ENCODE measurements at places on chromosomes 5 and 9. TPM values are rescaled to one million over a fixed set of nuclear protein-coding genes. Genes with fewer than 3 reads are reported as not detected.

GRCh38 chr9:89477811-89478630, 19.9 kb downstream of the SEMA4D start:
- DNase-seq: no peak

DNA sequence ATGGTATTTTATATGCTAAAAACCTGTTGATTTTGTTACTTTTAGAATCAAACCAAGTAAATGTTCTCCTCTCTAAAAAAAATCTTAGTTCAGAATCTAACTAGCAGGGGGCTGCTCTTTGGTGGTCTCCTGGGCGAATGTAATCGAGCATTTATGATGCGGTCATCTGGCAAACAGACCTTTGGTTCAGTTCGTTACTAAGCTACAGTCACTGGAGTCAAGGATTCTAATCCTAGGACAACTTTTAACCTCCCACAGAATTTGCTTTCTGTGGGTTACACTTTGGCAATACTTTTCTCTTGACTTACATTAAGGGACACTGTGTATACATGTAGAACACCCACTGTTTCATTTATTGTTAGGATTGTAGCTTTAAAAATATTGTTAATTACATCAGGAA, 26.3 kb upstream of the FREM1 start:
- no peak for DNase-seq

- no peak for DNase-seq
Measured at GRCh38 chr5:72203251-72203845, 96.1 kb downstream of the MAP1B start.

DNA sequence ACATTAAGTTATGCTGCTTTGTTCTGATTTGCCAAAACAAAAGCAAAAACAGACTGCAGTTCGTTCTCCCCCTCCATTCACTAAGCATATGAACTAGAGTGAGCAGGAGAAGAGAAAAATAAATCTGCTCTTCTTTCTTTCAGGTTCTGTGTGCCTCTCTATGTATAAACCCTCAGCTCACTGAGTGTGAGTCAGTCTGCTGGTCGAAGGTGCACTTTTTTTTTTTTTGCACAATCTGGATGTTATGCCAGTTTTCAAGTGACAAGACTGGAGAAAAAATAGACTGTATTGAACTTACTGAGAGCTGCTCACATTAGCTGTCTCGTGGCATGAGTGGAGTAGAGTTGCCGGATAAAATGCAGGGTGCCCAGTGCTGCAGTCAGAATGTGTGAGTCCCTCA, 244.6 kb upstream of the ATP10B start:
- DNase-seq: no peak

The GFM2 gene
- total RNA-seq: 46.5 TPM

The DMRT3 gene
- total RNA-seq: not detected

Measured in Caco-2 (cell line).